ENCODE measurements at places on chromosomes 1 and 21.

- no peak for DNase-seq
These were observed 38.5 kb upstream of the PODN start for GRCh38 chr1:53023546-53023945.

DNA sequence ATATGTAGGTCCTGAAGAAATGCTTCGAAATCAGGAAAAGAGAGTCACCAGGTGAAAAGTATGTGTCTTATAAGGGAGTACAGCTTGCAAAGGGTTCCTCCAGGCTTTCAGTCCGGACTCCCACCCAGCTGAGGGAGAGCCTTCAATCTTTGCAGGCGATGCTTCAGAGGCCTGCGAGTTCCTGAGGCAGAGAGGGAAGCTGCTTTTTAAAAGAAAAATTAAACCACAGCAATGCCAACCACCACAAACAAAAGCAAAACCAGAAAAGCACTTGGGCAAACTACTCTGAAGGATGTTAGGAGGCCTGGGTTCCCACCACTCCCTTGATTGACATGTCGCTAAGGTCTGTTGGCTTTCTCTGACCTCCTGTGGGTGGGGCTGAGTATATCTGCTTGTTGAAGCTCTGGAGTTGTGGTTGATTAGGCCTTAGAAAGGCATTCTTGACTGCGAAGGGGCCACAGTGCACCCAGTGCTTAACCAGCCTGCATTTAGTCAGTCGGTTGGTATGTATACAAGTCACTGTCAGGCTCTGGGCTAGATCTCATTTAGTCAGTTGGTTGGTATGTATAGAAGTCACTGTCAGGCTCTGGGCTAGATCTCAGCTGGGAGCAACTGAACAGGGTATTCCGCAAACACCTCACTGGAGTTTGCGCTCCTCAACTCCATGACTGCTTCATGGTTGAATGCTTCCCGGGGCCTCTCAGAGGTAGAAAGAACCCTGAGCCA lies 1.2 kb downstream of the NIPAL3 start:
- DNase-seq: no peak

GRCh38 chr1:92482665-92483609 lies 3.8 kb downstream of the GFI1 start:
- DNase-seq: no peak

- no peak for DNase-seq
These were observed 41.4 kb upstream of the GJB5 start for GRCh38 chr1:34713443-34713842.

DNA sequence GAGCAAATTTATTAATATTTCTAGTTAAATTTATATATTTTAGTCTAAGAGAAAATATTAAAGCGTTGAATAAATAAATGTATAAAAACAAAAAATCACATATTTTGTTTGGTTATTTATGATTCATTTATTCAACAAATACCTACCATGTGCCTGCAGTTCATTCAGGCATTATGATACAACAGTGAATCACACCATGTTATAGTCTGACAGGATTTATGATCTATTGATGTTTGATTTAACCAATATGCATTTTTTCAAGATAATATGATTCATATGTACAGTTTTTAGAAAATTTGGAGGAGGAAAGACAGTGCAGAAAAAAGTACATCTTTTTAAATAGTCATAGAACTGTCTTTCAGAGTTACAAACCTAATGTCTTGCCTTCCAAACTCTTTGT lies 7.4 kb upstream of the TRIM58 start:
- no peak for DNase-seq

DNA sequence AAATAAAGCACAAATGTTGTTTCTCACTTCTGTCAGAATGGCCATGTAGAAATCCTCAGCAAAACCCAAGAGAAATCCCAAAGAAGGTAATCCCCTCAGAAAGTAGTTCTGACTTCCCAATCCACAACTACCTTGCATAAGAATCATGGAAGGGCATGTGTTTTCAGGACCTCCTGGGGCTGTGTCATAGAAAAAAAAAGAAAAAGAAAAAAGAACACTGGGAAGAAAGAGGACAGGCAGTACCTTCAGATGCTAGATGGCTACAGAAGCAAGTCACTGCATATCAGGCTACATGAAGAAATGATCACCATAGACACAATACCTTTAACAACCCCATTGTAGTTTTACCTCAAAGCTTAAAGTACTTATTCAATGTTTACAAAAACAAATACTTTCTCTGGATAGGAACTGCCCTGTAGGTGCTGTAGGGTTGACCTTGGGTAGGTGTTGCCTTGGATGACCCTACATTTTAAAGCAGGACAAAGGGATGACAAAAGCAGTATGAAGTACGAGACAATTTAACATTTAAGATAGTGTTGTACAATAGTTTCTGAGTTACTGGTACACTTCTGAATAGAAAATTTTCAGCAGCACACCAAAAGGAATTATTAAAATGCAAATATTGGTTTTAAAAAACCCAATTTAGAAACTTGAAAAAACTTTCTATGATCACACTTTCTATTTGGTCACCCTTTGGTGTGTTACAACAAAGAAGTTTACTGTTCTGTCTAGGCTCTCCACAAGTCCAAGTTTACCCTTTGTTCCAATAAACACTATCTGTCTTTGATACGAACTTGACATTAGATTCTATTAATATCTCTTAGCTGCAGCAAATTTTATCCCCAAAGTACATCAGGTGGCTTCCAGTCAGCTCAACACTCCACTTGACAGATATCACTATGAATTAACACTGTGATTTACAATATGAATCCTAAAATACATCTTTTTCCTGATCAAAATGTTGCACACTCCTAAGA lies 5.0 kb downstream of the TRIT1 start:
- no peak for DNase-seq

GRCh38 chr21:45361033-45361997 lies 43.6 kb upstream of the COL18A1 start:
- no peak for DNase-seq

GRCh38 chr1:170623171-170623570 lies 40.8 kb upstream of the PRRX1 start:
- no peak for DNase-seq

DNA sequence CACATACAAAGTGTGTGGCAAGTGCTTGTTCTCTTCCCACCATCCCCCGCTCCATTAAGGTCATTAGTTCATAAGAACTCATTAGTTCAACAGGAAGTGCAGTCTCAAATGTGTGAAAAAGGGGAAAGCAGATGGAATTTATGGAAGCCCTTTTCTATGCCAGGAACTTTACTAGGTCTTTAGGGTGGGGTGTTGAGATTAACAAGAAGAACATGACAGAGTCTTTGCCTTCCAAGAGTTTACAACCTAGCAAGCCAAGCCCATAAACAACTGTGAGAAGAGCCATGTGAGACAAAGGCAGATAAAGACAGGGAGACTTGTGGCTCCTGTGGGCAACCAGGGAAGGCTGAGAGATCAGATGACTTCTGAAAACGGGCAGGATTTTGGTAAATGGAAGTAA lies 21.4 kb downstream of the PLEKHA6 start:
- no peak for DNase-seq

DNA sequence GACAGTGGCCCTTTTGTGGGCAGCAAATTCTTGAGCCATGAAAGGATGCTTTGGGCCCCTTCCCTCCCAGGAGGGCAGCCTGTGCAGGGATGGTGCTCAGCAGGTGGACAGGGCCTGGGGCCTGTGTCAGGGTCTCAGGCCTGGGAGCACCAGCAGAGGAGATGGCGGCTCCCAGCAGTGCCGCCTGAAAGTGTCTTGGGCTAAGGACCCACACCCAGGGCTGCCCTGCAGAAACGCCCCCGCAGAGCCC lies 23.9 kb downstream of the FTCD start:
- DNase-seq: no peak

GRCh38 chr21:38988509-38989378 lies 183.0 kb downstream of the ETS2 start:
- no peak for DNase-seq

GRCh38 chr1:102834688-102835320 lies 273.5 kb downstream of the COL11A1 start:
- no peak for DNase-seq

- DNase-seq: peak; percentile 58
These were observed 9.3 kb downstream of the FTCD start for GRCh38 chr21:46145840-46146691.

DNA sequence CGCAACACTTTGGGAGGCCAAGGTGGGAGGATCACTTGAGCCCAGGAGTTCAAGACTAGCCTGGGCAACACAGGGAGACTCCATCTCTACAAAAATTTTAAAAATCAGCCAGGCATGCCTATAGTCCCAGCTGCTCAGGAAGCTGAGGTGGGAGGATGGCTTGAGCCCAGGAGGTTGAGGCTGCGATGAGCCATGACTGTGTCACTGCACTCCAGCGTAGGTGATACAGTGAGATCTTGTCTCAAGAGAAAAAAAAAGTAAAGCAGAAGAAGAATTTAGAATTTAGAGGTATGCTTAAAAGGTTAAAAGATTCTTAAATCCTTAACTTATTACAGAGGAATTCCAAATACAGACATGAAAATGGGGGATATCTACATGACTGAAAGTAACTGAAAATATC lies 79.5 kb downstream of the SMYD3 start:
- no peak for DNase-seq

DNA sequence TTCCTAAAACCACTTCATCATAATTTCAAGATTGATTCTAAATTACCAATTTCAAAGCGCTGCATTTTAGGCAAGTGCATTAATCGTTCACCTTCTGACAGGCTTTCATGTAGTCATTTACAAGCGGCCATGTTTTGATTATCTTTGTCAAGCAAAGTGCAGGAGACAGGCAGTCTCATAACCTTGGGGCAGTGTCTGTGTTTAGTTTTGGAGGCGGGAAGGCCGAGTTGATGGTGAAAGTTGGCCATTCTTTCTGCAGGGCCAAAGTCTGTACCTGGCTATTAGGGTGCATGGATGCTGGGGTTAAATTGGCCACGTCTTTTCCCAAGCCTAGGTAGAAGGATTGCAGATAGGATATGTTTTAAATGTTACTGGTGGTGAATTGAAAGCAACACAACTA lies 2.9 kb downstream of the AGPAT3 start:
- no peak for DNase-seq

GRCh38 chr1:10791105-10791951 lies 5.1 kb downstream of the CASZ1 start:
- no peak for DNase-seq

DNA sequence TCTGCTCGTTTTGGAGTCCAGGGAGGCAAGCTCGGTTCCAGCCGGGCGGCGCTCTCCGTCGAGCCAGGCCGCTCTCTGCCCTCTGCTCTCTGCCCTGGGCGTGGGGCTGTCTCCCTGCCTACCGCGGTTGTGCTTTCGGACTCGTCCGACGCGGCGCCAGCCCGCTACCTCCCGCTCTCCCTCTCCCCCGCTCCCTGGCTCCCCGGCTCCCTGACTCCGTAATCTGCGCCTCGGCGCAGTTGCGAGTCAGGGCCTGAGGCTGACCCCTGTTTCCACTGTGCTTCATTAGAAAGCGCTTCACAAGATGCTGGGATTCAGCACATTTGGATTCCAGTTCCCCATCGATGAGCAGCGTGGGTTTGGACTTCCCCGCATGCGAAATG lies 2.2 kb downstream of the SOX13 start:
- DNase-seq: no peak

- DNase-seq: no peak
These were observed 4.1 kb downstream of the PABPC4 start for GRCh38 chr1:39572379-39573096.

GRCh38 chr1:12598974-12599373 lies 19.0 kb downstream of the DHRS3 start:
- no peak for DNase-seq

- no peak for DNase-seq
These were observed 6.5 kb downstream of the RPS6KA1 start for GRCh38 chr1:26536081-26536480.

GRCh38 chr21:15686506-15686905 lies 43.3 kb upstream of the USP25 start:
- DNase-seq: no peak

DNA sequence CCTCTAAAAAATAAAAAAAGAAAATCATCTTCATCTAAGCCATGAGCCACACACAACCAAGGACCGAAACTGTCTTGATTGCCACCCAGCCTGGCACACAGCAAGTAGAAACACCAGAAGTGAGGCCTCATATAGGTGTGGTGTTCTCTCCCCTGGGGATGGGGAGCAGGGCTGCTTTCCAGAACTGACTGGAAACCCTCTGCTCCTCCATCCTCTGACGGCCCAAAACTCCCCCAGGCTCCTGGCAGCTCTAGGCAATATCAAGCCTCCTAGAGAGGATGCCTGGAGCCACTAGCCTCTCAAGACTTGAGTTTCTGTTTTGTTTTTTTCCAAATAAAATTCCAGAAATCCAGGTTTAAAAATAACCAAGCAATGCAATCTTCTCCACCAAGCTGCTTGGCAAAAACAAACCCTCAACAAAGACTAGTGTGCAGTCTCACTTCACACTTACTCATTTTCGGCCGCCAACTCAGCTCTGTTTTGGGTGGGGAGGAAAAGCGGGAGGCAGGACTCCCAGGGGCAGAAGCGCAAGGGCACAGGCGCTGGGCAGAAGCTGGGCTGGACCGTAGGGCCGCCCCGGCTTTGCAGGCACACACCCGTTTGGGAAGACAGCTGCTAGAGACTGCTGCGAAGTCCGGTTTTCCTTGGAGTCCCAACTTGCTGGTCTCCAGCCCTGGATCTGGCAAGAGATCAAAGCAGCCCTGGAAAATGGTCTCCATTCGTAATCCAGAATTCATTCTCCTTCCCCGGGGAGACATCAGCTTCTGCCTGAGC lies 78.2 kb upstream of the CAPZB start:
- DNase-seq: peak; percentile 76

- peak; percentile 59 for DNase-seq
These were observed 14.0 kb upstream of the LHX4 start for GRCh38 chr1:180215856-180216625.

DNA sequence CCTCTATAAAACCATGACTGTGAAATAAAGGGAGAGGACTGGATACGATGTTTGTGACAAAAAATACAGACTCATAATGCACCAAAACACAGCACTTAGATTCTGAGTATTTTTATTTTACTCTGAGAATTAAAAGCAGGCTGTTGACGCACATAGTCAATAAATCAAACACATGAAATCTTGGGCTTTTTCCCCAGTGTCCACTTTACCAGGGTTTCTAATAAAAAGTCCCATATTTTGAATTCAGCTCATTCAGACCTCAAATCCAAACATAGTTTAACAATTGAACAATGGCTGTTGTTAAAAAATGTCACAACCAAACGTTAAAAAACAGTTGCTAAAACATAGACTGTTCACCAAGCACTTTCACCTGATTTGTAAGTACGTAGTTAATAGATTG lies 553.4 kb downstream of the LTN1 start:
- DNase-seq: no peak

- DNase-seq: no peak
These were observed 2.8 kb upstream of the CTRC start for GRCh38 chr1:15435239-15436077.

DNA sequence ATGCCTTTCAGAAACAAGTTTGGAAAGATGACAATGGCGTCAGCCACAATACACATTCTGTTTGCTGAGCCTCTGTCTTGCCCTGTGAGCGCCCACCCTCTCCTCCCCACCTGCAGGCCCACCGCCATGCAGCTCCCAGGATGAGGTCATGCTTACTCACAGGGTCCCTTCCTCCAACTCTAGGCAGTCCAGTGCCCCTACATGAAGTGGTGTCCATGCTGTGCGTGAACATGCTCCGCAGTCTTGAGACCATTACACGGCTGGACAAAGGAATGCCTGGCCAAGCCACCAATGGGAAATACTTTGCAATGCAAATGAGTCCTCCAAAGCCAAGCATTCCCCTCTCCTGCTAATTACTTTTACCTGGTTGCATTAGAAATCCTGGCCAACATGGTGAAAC lies 92.2 kb downstream of the CD58 start:
- DNase-seq: no peak
